ENCODE measurements at places on chromosomes 11 and 22. TPM values are rescaled to one million over a fixed set of nuclear protein-coding genes. Genes with fewer than 3 reads are reported as not detected.

GRCh38 chr11:68524213-68524612 lies 63.7 kb downstream of the PPP6R3 start:
- peaks cover 71% of the 10 kb centered on the region for H3K36me3 ChIP-seq
- no peaks in the 10 kb centered on the region for H3K27me3 ChIP-seq
- 0 out of 2 replicates have a peak overlapping the region, but pooled peaks have one; percentile 43 for H3K27ac ChIP-seq

DNA sequence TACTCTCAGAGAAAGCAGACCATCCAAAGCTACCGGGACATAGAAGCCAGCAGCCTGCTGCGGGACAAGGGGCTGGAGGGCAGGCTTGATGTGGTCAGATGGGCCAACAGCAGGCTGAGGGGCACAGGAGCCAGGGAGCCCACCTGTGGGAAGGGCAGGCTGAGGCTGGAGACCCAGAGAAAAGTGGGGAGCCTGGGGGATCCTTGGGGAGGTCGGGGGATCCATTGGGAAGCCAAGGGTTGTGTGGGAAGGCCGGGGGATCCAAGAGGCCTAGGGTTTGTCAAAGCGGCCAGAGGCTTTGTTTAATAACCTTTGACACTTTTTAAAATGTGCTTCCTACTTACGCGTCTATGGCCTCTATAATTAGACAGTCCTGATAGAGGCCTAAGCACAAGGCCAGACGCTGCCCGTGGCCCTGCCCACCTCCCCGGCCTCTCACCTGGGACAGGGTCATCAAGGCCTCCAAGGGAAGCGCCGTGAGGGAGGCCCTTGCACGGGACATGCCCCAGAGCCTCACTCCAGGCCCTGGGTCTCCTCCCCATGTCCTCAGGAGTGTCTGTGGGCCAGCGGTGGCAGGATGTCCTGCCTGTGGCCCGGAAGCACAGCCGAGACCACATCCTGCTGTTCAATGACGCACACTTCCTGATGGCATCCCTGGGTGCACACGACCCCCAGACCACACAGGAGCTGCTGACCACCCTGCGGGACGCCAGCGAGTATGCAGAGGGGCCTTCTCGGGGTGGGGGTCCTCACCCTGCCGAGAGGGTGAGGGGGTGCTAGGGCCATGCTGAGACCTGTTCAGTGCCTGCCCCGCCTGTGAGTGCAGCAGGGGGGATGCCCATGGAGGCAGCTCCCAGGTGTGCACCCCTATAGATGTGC lies 8.6 kb upstream of the GTSE1 start:
- H3K4me1 ChIP-seq = no peaks in the 10 kb centered on the region
- H3K27ac ChIP-seq = no peak overlapping the region
- peaks cover 25% of the 10 kb centered on the region for H3K36me3 ChIP-seq
- DNase-seq = no peak
- H3K27me3 ChIP-seq = no peaks in the 10 kb centered on the region

- no peaks in the 10 kb centered on the region for H3K4me1 ChIP-seq
- H3K4me3 ChIP-seq = no peak overlapping the region
- DNase-seq = no peak
- no peaks in the 10 kb centered on the region for H3K27me3 ChIP-seq
- 0 out of 2 replicates have a peak overlapping the region, but pooled peaks have one; percentile 15 for H3K27ac ChIP-seq
- no peaks in the 10 kb centered on the region for H3K36me3 ChIP-seq
Measured at GRCh38 chr22:31602259-31602952, 59.6 kb downstream of the PISD start.

DNA sequence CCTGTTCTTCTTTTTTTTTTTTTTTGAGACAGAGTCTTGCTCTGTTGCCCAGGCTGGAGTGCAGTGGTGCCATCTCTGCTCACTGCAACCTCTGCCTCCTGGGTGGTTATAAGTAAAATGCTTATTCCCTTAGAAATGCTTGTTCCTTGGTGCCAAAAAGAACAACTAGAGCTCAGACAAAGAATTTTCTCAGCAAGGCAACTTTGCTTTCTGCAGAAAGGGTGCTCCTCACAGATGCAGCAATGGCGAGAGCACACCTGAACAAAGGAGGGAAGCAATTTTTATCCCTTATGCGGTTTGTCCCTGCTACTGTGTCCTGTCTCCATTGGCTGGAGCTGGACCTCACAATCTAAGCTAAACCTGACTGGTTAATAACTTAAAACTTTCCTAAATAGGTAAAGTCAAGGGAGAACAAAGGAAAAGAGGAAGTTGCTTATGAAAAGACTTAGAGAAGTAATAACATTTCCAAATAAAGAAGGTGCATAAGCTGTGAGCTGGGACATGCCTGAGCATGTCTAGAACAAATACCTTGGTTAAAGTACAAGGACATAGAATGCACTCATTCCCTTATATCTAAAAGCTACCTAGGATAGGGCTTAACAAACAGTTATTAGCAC lies 90.0 kb upstream of the PRR5 start:
- H3K4me1 ChIP-seq = 0 out of 2 replicates have a peak, but pooled peaks cover 6% of the 10 kb centered on the region
- H3K27ac ChIP-seq = no peak overlapping the region
- no peak for DNase-seq
- H3K4me3 ChIP-seq = no peak overlapping the region

The PKDREJ gene
- total RNA-seq = 0.07 TPM

DNA sequence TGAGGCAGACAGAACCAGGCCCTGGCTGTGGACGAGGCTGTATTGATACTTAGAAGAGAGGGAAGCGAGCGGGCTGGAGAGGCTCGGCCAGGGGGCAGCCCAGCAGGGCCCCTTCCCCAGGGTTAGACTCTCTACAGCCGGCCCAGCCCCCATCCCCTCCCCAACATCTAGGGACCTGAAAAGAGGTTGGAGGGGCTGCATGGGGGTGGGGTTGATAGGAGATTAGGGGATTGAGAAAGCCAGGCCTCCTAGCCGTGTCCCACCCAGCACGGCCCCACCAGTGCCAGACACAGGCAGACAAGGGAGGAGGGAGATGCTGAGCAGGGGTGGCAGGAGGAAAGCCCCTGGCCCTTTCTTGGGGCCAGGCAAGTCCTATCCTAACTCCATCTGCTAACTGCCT lies 5.7 kb downstream of the LSP1 start:
- no peak overlapping the region for H3K27ac ChIP-seq
- DNase-seq = no peak
- H3K27me3 ChIP-seq = no peaks in the 10 kb centered on the region
- H3K36me3 ChIP-seq = no peaks in the 10 kb centered on the region
- H3K4me1 ChIP-seq = no peaks in the 10 kb centered on the region
- H3K4me3 ChIP-seq = no peak overlapping the region

- peaks cover 14% of the 10 kb centered on the region for H3K4me1 ChIP-seq
- DNase-seq = no peak
- H3K4me3 ChIP-seq = no peak overlapping the region
- peaks cover 8% of the 10 kb centered on the region for H3K27me3 ChIP-seq
- no peaks in the 10 kb centered on the region for H3K36me3 ChIP-seq
Measured at GRCh38 chr11:61679296-61679695, 895 bp upstream of the DAGLA start.

DNA sequence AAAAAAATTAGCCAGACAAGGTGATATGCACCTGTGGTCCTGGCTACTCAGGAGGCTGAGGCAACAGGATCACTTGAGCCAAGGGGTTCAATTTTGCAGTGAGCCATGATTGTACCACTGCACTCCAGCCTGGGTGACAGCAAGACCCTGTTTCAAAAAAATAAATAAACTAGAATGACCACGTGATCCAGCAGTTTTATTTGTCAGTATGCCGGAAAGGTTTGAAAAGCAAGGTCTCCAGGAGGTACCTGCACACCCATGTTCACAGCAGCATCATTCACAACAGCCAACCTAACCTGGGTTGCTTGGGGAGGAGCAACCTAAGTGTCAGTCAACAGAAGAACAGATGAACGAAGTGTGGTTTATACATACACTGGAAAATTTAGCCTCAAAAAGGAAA lies 78.7 kb upstream of the SEPTIN5 start:
- H3K36me3 ChIP-seq = no peaks in the 10 kb centered on the region
- DNase-seq = no peak
- H3K27ac ChIP-seq = no peak overlapping the region
- H3K27me3 ChIP-seq = peaks cover under 1% of the 10 kb centered on the region
- H3K4me3 ChIP-seq = no peak overlapping the region
- peaks cover 9% of the 10 kb centered on the region for H3K4me1 ChIP-seq

The ME3 gene
- total RNA-seq = 1.2 TPM

DNA sequence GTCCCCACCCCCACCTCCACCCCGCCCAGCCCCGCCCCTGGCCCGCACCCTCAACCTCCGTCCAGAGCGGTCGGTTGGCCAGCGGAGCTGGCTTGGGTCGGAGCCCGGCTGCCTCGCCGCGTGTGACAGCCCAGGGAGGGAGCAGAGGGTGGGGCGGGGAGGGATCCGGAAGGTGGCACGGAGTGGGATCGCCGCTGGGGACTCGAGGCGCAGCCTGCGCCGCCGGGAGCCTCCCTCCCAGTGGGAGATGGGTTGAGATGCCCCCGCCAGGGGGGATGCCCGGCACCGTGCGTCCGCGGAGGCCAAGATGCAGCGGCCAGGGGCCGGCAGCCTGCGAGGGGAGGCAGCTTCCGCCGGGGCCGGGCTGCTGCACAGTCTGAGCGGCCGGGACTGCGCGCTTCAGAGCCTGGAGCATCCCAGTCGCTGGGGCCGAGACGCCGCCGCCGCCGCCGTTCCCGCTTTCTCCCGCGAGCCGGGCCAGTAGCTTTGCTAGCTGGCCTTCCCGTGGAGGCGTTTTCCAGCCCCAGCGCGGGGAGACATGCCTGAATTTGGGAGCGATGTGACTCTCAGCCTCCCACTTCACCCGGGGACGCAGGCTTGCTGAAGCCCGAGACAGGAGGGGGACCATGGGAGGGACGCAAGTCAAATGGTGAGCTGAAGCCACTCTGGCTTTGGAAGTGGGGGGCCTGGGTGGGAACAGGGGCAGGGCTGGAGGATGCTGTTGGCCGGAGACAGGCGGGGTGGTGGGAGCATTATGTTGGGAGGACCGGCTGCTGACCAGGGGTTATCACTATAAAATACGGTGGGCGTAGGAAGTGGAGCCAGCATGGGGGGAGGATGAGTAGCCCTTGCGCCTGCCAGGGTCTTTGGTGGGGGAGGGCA lies 40.2 kb downstream of the DIXDC1 start:
- H3K27me3 ChIP-seq = no peaks in the 10 kb centered on the region
- H3K4me3 ChIP-seq = peak overlapping the region; percentile 86
- H3K4me1 ChIP-seq = peaks cover 43% of the 10 kb centered on the region
- peak; percentile 64 for DNase-seq

- no peaks in the 10 kb centered on the region for H3K27me3 ChIP-seq
- H3K36me3 ChIP-seq = no peaks in the 10 kb centered on the region
- no peak overlapping the region for H3K27ac ChIP-seq
- no peak for DNase-seq
- H3K4me3 ChIP-seq = no peak overlapping the region
Measured at GRCh38 chr11:3146612-3147256, 18.4 kb downstream of the OSBPL5 start.

Data from WTC11 (cell line).